ENCODE measurements at places on chromosomes 5 and 9.

DNA sequence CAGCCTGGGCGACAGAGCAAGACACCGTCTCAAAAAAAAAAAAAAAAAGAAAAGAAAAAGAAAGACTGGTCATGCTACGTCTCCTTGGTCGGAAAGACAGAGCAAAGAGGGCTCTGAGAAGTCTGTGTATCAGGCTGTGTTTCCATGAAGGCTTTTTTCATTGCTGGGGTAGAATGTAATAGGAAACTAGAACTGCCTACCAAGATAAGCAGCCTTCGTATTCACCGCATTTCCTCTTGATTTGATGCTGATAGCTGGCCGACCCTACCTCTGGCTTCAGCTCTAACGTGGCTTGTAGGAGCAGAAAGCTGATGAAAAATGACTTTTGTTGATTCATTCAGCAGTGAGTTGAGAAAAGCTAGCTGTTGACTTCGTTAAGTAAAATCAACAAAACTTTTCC is 17.4 kb downstream of the SLC1A3 start:
- no peak for DNase-seq

DNA sequence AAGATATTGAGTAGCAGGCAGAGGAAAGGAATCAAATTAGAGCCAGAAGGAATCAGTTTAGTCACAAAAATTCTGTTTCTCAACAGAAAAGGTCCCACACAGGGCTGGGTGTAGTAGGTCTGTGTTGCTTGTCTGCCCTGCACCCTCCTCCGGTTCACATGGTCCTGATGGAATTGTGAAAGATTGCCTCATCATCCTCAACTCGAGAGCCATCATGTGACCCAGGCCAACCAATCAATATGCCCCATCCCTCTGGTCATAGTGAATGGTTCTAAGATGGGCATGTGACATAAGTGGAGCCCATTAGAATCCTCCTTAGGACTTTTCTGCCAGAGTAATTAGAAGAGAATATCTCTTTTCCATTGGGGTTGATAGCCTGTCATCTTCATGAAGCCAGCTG is 56.7 kb upstream of the RAD23B start:
- no peak for DNase-seq

GRCh38 chr9:122173670-122174069 is 14.0 kb downstream of the MORN5 start:
- DNase-seq = no peak

DNA sequence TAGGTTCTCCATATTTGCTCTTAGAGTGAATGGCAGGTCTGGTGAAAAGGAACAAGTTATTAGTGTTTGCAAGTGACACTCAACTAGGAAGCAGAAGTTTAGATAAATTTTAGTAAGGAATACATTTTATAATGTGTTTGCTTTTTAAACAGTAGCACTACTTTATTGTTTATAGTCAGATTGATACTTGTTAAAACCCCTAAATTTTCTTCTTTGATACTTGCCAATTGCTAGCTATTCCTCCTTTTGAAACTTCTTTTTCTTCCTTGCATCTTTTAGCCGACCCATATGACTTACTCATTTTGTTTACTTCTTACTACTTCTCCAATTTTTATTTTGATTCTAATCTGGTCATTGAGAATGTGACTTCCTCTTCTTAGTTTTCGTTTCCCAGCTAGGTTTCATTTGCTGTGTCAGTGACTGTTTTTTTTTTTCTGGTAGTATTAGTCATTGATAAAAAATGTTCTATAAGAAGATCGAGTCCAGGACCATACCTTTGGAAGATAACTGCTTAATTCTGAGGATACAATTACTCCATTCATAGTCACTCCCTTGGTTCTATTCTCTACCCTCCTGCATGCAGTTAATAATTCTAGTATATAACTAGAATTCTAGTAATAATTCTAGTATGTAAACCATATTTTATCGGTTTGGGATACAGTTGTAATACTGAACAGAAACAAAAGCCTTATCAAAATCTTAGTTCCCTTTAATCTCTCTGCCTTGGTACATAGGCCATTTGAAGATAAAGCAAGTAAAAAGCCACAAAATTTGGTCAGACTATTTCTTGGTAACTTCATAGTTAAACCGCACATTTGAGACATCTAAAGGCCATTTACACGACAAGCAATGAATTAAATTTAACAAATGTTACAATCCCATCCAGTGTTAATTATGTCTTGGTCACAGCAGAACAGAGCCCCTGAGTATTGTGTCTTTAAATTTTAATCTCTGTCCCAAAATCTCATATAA is 2.8 kb upstream of the RICTOR start:
- DNase-seq = no peak

- DNase-seq = no peak
Measured at GRCh38 chr9:31119890-31120454, 1264.5 kb upstream of the ACO1 start.

GRCh38 chr5:118461436-118461835 is 526.9 kb downstream of the DTWD2 start:
- no peak for DNase-seq

DNA sequence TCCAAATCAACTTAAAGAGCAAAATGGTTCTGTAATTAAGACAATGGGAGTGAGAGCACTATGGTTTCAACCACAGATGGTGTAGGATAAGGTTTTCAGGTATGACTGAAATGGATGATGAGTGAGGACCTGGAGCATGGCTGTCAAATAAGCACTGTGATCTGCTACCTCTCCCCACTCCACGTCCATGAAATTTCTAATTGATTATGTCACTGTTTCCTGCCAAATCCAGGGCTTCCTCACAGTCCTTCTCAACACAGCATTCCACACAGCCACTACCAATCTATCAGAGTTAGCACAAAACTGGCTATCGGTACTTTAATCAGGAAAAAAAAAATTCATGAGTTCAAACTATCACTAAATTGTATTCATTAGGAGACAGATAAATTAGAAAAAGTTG is 420.4 kb upstream of the WWC1 start:
- no peak for DNase-seq

GRCh38 chr9:74458832-74459231 is 38.3 kb upstream of the RORB start:
- no peak for DNase-seq

GRCh38 chr5:178777520-178777919 is 47.1 kb upstream of the ZNF354A start:
- no peak for DNase-seq

DNA sequence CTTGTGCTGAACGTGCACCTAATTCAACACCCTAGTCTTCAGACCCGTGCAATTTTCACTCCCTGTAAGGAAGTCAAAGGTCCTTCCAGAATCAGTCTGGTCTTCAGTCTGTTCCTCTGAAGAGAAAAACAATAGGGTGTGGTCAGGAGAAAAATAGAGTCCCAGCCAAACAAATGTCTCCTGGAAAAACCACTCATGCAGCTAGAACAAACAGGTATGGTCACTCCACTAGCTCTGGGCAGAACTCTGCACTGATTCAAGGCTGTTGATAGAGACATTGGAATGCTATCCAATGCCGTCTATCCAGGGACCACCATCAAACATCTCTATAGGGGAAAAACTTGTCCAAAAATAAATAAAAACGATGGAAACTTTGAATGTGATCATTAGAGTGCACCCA is 81.8 kb upstream of the MAP3K1 start:
- DNase-seq = no peak

DNA sequence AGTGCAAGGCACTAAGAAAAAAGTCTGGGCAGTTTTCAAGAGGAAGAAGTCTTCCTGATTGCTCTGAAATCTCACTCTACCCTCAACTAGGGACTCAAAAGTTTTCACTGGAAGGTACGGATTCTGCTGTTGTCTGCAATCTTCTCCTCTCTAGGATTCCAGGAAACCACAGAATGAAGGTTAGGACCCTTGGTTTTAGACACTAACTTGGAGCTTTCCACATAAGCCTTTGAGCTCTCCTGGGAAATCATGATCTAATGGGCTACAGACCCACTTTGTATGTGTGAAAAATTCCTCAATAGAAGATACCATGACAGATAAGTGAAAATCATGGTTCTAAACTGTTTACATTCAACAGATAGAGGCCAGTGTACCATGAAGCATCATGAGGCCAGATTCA is 265.1 kb downstream of the PSAT1 start:
- no peak for DNase-seq

- no peak for DNase-seq
Measured at GRCh38 chr5:89301321-89302025, 418.5 kb upstream of the MEF2C start.

GRCh38 chr9:124038239-124038638 is 26.7 kb downstream of the LHX2 start:
- DNase-seq = no peak

GRCh38 chr5:17634160-17634559 is at the start of gene TAF11L14:
TAF11L14 (plus strand) TSS chr5:17634460.
- no peak for DNase-seq

- no peak for DNase-seq
Measured at GRCh38 chr5:45252541-45252940, 443.6 kb downstream of the HCN1 start.

- DNase-seq = no peak
Measured at GRCh38 chr9:89750117-89750791, 145.4 kb downstream of the GADD45G start.

- DNase-seq = no peak
Measured at GRCh38 chr5:32187675-32188074, 13.6 kb upstream of the GOLPH3 start.

GRCh38 chr9:125296843-125297372 is 35.3 kb downstream of the GAPVD1 start:
- DNase-seq = no peak

DNA sequence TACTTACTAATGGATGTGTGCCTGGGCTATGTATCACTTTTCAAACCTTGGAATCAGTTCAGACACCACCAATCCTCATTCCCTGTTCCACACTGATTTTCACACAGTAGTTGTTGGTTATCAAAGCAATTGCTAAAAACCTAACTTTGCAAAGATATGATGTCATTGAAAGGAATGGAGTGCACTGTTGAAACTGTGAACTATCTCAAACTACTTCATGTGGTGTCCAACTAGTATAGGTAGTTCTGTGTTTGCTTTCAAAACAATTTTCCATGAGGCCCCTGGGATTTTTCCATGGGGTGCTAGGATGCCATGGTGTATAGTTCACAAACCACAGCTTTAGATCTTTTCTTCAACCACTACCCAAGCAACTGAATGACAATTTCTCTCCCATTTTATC is 17.8 kb downstream of the INIP start:
- no peak for DNase-seq
